ENCODE measurements at places on chromosomes 4 and X.

DNA sequence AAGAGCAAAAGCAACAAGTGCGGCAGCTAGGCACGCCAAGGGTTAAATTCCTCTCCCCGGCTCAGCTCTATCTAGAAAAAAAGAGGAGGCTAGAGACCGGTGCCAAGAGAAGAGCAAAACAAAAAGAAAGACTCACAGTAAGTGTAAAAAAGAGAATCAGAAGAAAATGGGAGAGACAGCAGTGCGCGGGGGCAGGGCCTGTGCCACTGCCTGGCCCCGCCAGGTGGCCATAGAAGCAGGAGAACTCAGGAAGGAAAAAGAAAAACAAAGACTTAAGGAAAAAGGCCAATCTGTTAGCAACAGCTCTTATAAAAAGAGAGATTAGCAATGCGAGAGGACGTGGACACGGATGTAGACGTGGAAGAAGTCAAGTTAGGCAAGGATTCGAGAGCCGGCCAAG is 3.2 kb downstream of the ACOX3 start:
- DNase-seq = no peak

DNA sequence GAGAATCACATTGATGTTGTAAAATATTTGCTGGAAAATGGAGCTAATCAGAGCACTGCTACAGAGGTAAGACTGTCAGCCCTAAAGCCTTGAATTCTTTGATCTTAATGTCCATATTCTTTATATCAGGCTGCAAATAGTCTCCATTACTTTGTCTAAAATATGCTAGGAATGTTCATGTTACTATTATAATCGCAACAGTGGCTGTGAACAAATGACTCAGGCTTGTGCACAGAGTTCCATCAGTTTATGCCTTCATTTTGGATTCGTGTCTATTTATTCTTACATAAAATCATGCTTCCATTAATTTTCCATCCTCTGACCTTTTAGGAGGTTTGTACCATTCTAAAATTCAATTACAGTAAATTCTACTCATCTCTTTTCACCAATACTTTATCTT is 182.7 kb downstream of the ANK2 start:
- DNase-seq = no peak

- no peak for DNase-seq
Measured at GRCh38 chr4:101958547-101958946, 168.0 kb downstream of the BANK1 start.

- DNase-seq = no peak
Measured at GRCh38 chr4:8829584-8829983, 42.1 kb downstream of the HMX1 start.

DNA sequence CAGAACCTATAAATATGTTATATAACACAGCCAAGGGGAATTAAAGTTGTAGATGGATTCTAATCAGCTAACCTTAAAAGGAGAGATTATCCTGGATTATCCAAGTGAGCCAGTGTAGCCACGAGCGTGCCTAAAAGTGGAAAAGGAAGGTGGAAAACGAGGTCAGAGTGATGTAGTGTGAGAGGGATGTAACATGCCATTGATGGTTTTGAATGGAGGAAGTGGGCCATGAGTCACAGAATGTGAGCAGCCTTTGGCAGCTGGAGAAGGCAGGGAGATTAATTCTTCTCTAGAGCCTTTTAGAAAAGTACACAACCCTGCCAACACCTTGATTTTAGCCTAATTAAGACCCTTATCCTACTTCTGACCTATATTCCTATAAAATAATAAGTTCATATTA is 149.1 kb downstream of the SLC39A8 start:
- no peak for DNase-seq
